NCI-H1092 treated with DMSO at 0.1 percent for 48 hours (cell line): ENCODE measurements at places on chromosomes 1 and 21.
A peak's percentile ranks its signal among the peaks of the same experiment; 100 is the strongest.

GRCh38 chr1:5881526-5882222, 110.6 kb downstream of the NPHP4 start:
- DNase-seq = no peak

- DNase-seq = no peak
These were observed 92.8 kb downstream of the INTS7 start for GRCh38 chr1:211942583-211942982.

DNA sequence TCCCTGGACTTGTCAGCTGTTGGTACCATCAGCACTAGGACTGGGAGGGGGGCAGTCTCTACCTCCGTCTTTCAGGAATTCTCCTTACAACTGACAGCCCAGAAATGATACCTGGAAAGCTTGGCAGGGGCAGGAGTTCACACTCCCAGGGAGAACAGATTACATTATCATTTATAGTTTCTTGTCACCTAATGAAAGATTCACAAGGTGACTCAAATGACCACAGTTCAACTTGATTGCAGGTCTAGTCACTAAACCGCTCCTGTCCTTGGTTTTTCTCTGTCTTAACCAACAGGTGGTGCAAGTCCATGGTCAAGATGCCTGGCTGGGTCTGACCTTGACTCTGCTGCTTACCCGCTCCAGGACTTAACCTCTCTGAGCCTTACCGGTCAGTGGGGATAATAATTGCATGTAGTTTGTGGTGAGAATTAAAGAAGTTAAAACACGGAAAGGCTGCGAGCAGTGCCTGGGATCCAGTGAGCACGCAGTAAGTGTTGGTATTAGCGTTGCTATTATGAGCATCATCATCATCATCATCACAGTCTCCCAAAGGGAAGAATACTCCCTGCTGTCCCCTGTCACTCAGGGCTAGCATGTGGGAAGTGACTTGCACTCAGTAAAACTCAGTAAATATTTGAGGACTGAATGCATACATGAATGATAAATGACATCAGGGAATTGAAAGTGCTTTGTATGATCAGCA, 125.3 kb upstream of the CD34 start:
- DNase-seq = peak; percentile 20

GRCh38 chr1:48979940-48980339, 203.2 kb upstream of the BEND5 start:
- no peak for DNase-seq

GRCh38 chr1:21933397-21934248, 3.5 kb downstream of the HSPG2 start:
- peak; percentile 68 for DNase-seq

- DNase-seq = no peak
These were observed 35.5 kb downstream of the HSD3B1 start for GRCh38 chr1:119542492-119542946.

DNA sequence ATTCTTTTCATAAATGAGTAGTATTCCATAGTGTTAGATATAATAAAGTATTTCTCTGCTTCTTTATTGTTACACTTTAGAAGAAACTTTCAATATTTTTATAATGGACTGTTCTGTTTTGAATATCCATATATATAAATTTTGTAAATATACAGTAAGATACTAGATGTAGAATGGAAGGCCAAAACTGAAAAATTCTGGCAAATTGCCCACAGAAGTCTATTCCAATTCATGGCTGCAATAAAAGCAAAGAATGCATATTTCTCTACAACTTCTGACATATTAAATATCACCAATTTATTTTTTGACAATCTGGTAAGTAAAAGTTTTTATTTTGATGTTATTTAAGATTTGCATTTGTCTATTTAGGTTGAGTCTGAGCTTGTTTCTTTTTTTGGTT, 532.5 kb downstream of the NCAM2 start:
- no peak for DNase-seq

GRCh38 chr1:219150913-219151312, 22.8 kb upstream of the LYPLAL1 start:
- DNase-seq = no peak

- peak; percentile 93 for DNase-seq
These were observed 113.9 kb downstream of the ATP5PO start for GRCh38 chr21:33801424-33802405.

DNA sequence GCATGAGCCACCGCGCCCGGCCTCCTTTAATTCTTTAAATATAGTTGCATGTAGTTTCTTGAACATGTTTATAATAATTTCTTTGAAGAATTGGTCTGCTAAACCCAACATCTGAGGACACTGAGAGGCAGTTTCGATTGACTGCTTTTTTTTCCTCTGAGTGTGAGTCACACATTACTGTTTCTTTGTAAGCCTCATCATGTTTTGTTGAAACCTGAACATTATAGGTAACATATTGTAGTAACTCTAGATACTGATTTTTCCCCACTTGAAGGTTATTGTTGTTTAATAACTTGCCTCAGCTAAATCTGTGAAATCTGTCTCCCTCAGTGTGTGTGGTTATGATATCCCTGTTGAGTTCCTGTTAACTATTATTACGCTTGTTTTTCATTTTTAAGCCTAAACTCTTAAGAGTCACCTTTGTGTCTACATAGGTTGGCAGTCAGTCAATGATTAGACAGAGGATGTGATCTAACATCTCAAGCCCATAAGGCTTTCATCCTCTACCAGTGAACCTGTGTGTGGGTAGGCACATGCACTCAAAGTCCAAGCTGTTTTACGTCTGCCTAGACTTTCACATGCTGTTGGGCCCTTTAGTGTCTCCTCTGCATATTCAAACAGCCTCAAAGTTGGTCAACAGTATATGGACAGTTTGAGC, 155.5 kb downstream of the KCNH1 start:
- no peak for DNase-seq

DNA sequence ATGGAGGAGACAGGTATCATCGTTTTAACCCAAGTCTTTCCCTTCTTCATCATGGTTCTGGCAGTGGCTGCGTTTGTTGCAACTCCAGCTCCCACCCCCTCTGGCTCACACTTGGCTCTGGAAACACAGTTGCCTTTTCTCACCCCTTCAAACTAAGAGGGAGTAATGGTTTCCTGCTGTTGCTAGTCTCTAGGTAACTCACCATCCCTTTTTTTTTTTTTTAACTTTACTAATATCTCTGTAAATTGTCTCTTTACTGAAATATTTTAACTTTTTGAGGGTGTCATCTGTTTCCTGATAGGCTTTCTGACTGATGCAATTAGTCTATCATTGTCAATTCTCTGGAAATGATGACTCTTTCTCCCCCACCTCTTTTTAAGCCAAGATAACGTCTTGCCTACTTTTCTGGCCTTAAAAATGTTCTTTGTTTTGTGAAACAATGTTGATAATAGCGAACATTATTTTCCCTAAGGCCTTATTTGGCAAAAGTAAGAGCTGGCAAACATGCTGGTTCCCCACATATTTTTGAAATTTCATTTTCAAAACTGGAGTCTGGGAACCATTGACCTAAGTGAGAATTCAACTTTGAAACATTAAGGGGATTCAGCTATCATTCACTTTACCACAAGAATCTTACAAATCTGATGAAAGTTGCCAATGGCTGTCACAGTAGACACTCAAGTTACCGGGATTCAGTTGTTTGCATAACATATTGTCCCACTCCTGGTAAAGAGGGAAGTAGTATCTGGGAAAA, 85.3 kb downstream of the LEPR start:
- DNase-seq = no peak
